ENCODE measurements at places on chromosomes 4 and X.

DNA sequence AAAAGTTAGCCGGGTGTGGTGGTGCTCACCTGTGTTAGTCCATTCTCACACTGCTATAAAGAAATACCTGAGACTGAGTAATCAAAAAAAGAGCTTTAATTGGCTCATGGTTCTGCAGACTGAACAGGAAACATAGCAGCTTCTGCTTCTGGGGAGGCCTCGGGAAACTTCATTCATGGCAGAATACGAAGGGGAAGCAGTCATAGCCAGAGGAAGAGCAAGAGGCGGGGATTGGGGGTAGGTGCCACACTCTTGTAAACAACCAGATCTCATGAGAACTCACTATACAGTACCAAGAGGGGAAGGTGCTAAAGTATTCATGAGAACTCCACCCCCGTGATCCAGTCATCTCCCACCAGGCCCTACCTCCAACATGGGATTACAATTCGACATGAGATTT lies 64.1 kb downstream of the BEND4 start:
- DNase-seq = no peak

DNA sequence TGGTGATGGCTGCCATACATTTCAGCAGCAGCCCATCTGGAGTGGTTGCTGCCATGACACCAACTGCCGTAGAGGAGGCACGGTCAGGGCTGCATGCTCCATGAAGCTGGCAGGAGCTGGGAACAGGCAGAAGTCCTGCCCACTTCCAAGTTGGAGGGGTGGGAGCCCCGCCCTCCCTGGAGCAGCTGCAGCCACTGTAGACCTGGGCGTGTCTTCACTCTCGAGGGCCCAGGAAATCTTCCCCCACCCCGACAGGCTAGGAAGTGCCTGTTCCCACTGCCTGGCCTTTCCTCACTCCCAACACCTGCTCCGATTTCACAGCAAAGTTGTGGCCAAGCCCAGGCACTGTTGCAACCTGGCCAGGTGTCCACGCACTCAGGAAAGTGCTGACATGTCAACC lies 42.3 kb downstream of the NALF2 start:
- no peak for DNase-seq

DNA sequence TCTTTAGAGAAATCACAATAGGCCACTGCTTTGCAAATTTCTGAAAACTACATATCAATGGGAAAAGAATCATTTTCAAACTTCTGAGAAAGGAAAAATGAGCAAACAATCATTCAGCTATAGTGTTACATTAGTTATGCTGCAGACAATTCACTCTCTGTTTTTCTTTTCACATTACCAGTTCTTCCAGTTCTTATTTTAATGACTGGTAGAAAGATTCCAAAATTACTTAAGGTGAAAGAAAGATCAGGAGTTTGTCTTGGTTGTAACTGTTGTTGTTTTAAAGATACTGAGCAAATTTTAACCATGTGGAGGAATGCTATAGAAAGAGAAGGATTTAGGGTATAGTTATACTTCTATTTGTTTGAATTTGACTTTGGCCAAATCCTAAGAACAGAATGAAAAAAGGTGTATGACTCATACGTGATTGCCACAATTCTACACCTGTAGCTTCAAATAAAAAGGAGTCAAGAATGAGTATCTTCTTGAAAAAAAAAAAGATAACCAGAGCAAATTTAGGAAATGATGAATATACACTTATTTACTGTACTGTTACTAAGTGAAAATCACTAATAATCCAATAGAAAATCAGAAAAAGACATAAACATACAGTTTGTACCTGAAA lies 21.0 kb upstream of the RASGEF1B start:
- DNase-seq = no peak

DNA sequence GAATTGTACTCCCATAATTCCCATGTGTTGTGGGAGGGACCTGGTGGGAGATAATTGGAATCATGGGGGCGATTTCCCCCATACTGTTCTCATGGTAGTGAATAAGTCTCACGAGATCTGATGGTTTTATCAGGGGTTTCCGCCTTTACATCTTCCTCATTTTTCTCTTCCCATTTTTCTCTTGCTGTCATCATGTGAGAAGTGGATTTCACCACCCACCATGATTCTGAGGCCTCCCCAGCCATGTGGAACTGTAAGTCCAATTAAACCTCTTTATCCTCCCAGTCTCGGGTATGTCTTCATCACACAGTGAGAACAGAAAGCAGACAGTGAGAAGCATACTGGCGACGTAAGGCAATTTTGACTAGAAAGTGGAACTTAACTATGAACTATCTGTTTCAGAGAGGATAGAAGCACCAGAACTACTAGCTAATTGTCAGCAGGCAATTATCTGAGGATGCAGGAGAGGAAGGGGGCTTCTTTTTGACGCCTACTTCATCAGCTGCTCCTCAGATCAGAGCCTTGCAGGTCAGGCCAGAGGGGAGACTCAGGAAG lies 8.5 kb upstream of the GPR50 start:
- DNase-seq = no peak

GRCh38 chr4:173177232-173177631 lies 8.6 kb downstream of the GALNT7 start:
- no peak for DNase-seq

DNA sequence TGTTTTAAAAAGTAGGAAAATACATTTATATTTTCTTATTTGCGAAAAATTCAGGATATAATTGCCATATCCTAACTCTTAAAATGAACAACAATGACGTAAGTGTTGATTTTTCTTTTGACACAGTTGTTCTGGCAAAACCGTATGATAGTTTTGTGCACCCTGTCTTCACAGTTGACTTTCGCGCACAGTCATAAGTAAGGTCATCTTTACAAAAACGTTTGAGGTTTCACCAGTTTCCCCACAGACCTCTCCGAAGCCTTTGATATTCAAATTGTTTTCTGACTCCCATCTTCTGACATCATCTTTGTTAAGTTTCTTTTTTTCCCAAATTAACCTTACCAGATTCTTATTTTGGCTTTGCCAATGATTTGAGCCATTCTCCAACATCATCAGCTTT lies 48.1 kb upstream of the ATXN3L start:
- DNase-seq = no peak

DNA sequence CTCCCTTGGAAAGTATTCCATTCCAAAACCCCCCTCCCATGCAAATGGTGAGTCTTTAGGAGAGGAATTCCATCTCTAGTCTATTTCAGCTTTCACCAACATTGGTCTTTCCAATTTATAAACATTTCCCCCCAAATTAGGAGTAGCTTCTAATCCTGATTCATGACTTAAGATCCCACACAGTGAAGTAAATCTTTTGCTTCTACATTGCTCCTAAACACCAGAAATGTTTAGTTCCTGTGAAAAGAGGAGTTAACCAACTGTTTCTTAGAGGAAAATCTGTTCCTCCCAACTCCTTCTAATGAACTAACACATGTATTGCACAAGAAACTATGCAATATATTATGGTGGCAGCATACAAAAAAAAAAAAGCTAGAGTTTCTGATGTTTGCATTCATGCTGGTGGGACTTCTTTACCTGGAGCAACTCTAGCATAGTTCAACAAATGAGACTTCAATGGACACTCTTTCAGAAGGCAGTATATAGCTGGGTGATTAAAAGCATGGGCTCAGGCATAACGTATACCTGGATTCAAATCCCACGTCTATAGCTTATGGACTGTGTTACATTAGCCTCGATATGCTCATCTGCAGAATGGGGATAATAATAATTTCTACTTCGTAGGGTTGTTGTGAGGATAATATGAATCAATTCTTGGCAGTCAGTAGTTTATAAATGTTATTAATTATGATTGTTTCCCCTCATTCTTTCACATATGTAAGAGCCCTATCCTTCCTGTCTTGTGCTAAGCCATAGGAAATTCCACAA lies 131.6 kb upstream of the TMEM164 start:
- no peak for DNase-seq

DNA sequence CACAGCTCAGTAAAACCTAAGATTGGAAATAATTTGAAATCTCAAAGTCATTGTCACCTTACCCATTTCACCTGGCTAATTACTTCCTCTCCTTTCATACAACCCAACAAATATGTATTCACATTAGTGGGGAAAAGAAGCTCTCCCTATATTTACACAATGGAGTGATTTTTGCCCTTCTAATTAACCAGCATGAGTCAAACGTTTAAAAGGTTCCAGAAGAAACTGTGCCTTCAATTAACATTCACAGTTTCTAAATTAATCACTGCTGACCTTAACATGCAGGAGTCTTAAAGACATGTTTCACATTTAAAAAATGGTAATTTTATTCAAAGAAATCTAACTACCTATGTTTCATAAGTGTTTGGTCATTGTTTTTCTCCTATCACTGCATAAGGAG lies 254.6 kb downstream of the CBLL2 start:
- no peak for DNase-seq

DNA sequence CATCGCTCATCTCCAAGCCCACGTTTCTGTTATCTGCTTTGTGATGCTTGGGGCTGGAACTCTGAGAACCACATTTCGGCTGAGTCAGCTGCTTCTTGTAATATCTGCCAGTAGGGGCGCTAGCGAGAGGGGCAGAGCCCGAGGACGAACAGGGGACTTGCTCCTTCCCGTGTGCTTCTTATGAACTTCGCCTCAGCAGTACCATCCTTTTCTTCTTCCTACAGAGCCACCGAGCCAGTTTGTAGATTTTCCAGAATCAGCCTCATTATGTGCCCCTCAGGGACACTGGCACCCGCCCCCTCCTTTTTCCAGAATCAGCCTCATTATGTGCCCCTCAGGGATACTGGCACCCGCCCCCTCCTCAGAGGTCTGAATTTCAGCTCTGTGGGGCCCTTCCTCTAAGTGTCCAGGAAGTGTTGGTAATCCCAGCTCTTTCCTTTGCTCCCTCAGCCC lies 441.7 kb upstream of the RASGEF1B start:
- peak; percentile 80 for DNase-seq

- DNase-seq = no peak
Observed at GRCh38 chr4:3874525-3875110, 108.4 kb downstream of the ADRA2C start.
